ENCODE measurements at places on chromosomes 7 and 10.

GRCh38 chr7:133983685-133984419 lies 143.3 kb upstream of the LRGUK start:
- no peak for DNase-seq

- DNase-seq, result no peak
Observed at GRCh38 chr10:133143546-133143945, 16.5 kb upstream of the KNDC1 start.

GRCh38 chr7:77649716-77650349 lies 46.4 kb upstream of the RSBN1L start:
- DNase-seq, result no peak

- DNase-seq, result no peak
Observed at GRCh38 chr7:138773176-138773575, 24.6 kb upstream of the TMEM213 start.

- DNase-seq, result no peak
Observed at GRCh38 chr7:73560109-73560835, 2.8 kb upstream of the BCL7B start.

GRCh38 chr10:109593682-109594081 lies 329.6 kb downstream of the XPNPEP1 start:
- DNase-seq, result no peak

DNA sequence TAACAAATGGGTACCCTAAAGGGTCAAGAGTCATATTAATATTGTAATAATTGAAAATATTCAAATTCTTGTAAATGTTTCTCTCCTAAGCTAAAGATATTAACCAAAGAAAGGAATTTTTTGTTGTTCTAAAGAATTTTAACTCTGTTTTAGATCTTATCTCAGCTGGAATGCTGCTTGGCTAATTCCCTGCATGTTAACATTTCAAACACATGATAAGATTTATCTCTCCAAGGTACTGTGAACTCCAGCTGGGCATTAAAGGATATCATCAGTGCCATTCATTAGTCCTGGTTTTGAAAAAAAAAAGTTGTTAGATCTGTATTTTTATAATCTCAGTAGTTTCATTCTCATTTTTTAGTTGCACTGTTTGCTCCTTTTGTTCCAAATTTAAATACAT lies 76.9 kb downstream of the MAPK8 start:
- DNase-seq, result no peak

- DNase-seq, result no peak
Observed at GRCh38 chr7:141513720-141514119, 37.5 kb upstream of the AGK start.

DNA sequence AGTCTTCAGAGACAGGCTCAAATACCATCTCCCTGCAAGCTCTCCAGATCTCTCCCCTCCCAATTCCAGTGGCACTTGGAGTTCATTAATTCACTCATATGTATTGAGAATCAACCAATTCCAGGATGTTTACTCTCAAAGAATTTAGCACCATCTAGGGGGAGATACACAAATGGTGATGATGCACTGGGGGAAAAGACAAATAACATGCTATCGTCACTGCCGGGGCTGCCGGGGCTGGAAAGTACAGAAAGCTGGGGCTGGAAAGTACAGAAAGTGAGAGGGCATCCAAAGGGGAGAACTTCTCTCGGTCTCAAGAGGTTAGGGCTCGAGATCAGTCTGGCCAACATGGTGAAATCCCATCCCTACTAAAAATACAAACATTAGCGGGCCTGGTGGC lies 118.7 kb downstream of the MKX start:
- no peak for DNase-seq

- no peak for DNase-seq
Observed at GRCh38 chr10:112026438-112026837, 157.1 kb downstream of the GPAM start.

DNA sequence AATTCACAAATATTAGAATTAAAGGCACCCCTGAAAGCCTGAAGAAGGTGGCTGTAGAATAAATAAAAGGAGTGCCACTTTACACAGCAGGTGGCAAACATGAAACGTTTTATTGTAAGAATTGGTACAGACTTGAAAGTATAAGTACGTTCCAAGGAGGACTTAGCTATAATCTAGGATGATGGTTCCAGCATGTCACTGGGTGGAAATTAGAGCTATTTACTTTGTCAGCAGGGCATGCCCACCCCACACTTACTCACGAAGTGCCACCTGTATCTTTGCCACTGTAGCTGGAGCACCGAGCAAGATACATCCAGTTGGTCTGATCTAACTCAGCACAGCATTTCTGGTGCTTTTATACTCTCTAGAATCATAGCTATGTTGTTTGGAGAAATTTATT lies 97.8 kb downstream of the GRM8 start:
- no peak for DNase-seq

GRCh38 chr10:108877095-108877561 lies 1046.2 kb downstream of the XPNPEP1 start:
- DNase-seq, result no peak

- no peak for DNase-seq
Observed at GRCh38 chr10:91251430-91252056, 31.1 kb downstream of the PCGF5 start.

DNA sequence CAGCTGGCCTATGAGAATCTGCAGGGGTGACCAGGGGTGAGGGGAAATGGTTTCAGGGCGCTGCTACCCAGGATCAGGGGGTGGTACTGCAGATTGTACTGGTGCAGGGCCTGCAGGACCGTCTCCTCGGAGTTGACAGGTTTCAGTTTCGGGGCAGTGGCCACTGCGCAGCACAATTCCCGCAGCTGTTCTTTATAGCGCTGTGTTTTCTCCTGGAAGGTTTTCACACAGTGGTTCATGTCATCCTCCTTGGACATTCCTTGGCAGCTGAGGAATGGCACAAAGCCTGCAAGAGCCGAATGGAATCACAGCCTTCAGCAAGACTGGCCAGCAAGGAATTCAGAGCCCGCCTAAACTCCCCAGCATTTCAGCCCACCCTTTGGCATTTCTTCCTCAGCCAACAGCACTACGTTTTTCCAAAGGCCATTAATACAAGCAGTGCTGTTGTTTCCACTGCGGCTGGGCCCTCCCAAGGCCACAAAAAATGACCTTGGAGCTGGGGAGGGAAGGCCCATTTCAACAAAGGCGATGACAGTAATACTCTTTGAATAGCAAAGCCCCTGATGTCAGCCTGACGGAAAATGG lies 44.9 kb downstream of the PNLIPRP2 start:
- DNase-seq, result no peak

DNA sequence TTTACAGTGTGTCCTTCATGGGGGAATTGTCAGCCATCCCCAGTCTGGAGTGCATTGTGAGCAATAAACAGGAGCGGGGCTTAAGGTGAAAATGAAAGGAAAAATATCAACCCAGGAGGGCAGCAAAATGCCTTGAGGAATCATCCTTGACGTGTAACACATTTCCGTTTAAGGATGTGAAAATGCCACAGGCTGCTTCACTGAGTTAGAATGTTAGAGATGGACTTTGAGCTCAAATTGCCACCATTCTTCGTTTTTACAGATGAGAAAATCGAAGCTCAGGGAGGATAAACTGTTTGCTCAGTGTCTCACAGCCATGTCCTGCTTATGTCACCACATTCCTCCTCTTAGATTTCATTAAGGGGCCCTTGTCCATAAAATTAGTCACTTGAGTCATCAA lies 23.1 kb downstream of the SORCS3 start:
- DNase-seq, result no peak

- peak; percentile 2 for DNase-seq
Observed at GRCh38 chr7:77199013-77199966, at the start of gene FGL2. Gene FGL2 (minus strand): TSS chr7:77199819. CDS start chr7:77199793, 26 bp downstream.

- no peak for DNase-seq
Observed at GRCh38 chr7:131431289-131431688, 103.6 kb downstream of the MKLN1 start.

DNA sequence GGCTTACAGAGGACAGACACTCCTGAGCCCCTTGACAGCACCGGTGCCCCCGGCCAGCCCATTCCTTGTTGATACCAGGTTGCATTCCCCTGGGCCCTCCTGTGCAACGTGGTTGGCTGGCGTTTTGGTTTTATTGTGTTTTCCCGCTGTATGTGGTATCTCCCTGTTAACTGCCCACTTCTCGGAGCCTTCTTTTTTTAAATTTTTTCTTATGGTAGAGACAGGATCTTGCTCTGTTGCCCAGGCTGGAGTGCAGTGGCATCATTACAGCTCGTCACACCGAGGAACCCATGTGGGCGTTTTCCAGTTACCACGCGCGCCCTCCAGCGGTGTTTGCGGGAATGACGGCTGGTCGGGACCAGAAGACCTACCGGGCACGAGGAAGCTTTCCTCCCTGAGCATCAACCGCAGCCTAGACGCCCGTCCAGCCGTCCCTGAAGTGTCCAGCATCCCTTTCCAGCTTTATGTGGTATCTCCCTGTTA lies 16.9 kb upstream of the ZFAND2A start:
- peak; percentile 62 for DNase-seq

GRCh38 chr7:4720225-4720624 lies 38.1 kb downstream of the FOXK1 start:
- DNase-seq, result no peak

GRCh38 chr10:109912335-109913281 lies 10.7 kb downstream of the XPNPEP1 start:
- no peak for DNase-seq

- DNase-seq, result no peak
Observed at GRCh38 chr10:30742471-30742870, 112.9 kb upstream of the LYZL2 start.

GRCh38 chr7:47302560-47302959 lies 279.4 kb downstream of the TNS3 start:
- DNase-seq, result no peak

GRCh38 chr10:6579904-6580278 lies at the start of gene PRKCQ:
Gene PRKCQ (minus strand): TSS chr10:6580276. CDS start chr10:6515135, 65,141 bp downstream.
- DNase-seq, result no peak

DNA sequence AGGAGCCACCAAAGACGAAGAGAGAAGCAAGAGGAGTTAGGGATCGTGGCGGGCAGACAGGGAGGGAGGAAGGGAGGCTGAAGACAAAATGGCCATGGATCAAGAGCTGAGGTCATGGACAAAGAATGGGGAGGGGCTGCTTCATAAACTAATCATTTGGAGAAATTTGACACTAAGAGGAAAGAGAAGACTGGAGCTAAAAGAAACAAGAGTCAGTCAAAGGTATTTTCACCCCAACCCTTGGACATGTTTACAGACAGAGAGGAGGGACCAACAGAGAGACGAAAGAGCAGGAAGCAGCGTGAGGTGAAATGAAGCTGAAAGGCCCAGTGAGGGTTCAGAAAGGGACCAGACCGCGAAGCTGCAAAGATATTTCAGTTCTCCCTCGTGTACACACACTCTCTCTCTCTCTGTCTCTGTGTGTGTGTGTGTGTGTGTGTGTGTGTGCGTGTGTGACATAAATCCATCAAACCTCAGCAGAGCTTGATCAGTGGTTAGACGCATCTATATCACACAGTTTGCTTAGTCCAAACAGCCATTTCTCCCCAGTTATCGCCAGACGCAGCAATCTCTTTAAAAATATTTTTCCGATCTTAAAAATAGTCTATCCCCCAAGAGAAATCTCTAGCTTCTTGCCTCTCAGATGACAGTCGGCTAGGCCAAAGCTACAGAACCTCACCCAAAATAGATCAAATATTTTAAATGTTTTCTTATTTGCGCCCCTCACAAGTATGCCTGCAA lies 12.5 kb upstream of the CALD1 start:
- DNase-seq, result no peak

DNA sequence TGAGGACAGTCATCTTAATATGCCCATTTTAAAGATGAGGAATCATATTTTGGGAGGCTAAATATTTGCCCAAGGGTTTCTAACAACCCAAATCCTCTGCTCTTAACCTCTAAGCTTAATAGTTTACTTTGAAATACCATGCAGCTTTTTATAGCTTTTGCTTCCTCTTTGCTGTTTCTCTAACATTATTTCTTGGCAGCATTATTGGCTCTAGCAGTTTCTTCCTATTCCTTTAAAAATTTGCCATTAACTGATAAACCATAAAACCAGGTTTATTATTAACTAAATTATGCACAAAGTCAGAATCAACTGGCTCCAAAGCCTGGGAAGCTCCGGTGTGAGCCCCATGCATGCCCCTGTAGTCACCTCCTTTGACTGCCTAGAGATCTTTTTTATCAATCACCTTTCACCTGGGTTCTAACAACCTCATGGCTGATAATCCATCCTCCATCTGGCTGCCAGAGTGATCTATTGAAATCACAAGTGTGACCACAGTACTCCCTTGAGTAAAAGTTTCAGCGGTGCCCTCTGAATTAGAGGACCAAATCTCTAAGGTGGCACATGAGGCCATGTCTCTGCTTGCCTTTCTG lies 62.4 kb downstream of the ITGB8 start:
- no peak for DNase-seq

DNA sequence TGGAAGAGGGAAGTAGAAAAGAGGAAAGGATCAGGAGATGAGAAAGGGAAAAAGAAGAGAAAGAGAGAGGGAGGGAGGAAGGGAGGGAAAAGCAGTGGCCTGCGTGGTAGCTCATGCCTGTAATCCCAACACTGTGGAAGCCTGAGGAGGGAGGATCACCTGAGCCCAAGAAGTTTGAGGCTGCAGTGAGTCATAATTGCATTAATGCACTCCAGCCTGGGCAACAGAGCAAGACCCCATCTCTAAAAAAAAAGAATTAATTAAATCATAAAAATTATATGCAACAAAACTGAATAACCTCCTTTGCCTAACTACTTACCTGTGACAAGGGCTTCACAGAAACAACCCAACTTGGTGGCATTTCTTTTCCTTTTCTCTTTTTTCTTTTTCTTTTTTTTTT lies 107.9 kb upstream of the SFMBT2 start:
- DNase-seq, result no peak

DNA sequence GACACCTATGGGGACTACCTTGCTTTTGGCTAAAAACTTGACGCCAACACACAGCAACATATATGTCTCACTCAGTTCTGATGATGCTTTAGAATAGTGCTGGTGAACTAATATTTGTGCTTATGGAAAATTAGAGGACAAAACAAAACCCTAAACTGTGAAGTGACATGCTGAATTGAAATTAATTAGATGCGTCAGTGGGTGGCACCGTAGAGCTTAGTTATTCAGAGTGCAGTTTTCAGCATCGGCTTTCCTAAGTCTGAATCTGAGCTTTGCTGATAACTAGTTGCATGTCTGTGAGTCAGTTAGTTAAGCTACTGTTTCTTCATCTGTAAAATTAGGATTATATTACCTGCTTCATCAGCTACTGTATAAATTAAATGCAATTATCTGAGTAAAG lies 245.0 kb upstream of the SORCS1 start:
- DNase-seq, result no peak

GRCh38 chr7:81886211-81886764 lies 116.4 kb upstream of the HGF start:
- no peak for DNase-seq

GRCh38 chr7:28627263-28627653 lies 214.9 kb downstream of the CREB5 start:
- no peak for DNase-seq

- DNase-seq, result no peak
Observed at GRCh38 chr7:75679060-75679459, 59.7 kb downstream of the HIP1 start.

GRCh38 chr10:79202188-79203013 lies 133.6 kb downstream of the ZMIZ1 start:
- DNase-seq, result no peak

All from stimulated activated CD8-positive, alpha-beta memory T cell treated with anti-CD3 and anti-CD28 coated beads, Interleukin-7, amount 100 ng/mL, for 1 hour (primary cell).